ENCODE measurements at places on chromosomes 16 and 17. TPM values are rescaled to one million over a fixed set of nuclear protein-coding genes. Genes with fewer than 3 reads are reported as not detected.

The CNEP1R1 gene
- total RNA-seq, result 22.1 TPM

The CACNG3 gene
- not detected for total RNA-seq

DNA sequence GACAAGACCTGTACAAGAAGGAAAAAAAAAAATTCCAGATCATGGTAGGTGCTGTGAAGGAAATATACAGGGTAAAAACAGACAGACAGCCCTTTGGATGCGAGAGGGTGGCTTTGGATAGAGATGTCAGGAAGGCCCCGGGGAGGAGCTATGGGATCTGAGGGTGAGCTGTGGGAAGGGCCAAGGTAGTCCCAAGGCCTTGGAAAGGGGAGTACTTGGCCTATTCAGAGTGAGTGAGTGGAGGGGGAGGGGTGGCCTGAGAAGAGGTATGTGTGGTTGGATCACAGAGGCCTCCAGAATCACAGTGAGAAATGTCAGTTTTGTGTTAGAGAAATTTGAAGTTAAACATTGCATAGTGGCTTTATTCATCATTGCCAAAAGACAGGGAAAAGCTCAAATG lies 31.2 kb upstream of the AKTIP start:
- peaks cover 11% of the 10 kb centered on the region for H3K4me1 ChIP-seq
- H3K4me3 ChIP-seq, result no peak overlapping the region
- no peaks in the 10 kb centered on the region for H3K27me3 ChIP-seq
- no peak for DNase-seq
- no peak overlapping the region for H3K27ac ChIP-seq
- H3K36me3 ChIP-seq, result no peaks in the 10 kb centered on the region

The OR1A1 gene
- total RNA-seq, result not detected

The CCL8 gene
- not detected for total RNA-seq

DNA sequence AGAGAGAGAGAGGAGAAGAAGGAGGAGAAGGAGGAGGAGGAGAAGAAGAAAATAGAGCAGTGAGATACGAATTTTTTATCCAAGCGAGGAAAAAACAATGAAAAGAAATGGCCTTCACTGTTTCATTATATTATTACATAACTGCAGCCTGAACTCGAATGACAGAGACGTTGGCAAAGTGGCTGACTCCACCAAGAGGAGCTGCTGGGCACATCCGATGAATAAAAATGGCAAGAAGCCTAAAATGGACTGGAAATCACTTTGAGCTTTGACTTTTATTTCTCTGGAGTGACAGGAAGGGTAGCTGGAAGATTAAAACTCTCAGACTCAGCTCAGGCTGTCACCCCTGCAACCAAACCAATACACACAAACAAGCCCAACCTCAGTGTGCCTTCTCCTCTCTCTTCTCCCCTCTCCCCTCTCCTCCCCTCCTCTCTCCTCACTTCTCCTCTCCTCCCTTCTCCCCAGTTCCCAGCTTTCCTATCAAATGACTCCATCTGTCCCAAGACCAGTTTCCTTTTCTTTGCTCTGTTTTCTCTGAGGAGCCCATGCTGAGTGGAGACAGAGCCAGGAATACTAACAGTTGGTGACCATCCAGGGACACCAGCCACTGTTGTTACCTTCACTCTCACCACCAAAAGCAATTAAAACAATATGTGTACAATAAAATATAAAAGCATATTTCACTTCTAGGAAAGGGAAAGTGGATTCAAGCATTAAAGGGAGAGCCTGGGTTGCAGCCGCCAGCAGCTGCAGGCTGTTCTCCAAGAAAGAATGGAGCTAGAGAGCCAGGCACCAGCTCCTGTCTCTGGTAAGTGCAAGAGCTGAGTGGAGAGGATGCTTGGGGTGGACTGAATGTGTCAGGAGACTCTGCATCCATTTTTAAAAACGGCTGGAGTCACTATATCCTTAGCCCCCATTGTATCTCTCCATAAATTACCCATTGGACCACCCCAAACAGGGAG lies 51.2 kb downstream of the SOX9 start:
- H3K36me3 ChIP-seq, result no peaks in the 10 kb centered on the region
- H3K4me1 ChIP-seq, result no peaks in the 10 kb centered on the region
- H3K27ac ChIP-seq, result no peak overlapping the region

DNA sequence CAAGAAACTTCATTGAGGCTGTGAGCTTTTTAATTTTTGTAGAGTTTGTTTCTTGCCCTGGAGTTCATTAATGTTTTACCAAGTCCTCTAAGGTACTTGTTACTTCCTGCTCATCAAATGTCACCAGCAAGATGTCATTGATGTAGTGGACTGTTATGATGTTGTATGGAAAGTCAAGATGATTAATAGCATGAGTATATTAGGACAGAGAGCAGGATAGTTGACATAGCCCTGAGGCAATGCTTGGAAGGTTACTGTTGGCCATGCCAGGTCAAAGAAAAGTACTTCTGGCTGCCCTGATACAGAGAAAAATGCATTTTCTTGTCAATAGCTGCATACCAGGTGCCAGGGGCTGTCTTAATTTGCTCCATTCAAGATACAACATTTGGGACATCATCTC lies 6.7 kb downstream of the KRTAP1-5 start:
- H3K27ac ChIP-seq, result no peak overlapping the region
- H3K36me3 ChIP-seq, result no peaks in the 10 kb centered on the region
- no peak overlapping the region for H3K4me3 ChIP-seq
- H3K27me3 ChIP-seq, result peaks cover 11% of the 10 kb centered on the region

DNA sequence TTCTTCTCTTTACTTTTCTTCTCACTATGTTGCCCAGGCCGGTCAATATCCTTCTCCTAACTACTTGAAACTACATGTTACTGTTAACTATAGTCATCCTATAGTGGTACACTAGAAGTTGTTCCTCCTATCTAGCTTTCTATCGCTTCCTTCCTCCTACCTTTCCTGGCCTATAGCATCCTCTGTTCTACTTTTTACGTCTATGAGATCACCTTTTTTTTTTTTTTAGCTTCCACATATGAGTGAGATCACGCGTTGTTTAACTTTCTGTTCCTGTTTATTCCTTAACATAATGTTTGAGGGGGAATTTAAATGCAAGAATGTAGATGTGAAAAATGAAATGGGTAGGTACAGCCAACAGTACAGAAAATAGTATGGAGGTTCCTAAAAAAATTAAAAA lies 30.5 kb upstream of the YPEL2 start:
- no peaks in the 10 kb centered on the region for H3K36me3 ChIP-seq
- no peak for DNase-seq
- peaks cover 4% of the 10 kb centered on the region for H3K27me3 ChIP-seq
- peaks cover 10% of the 10 kb centered on the region for H3K4me1 ChIP-seq

The GNG13 gene
- total RNA-seq, result not detected

The CWC25 gene
- total RNA-seq, result 38.3 TPM

Measured in activated B cell treated with CpG ODN at 0.5 μM for 24 hours (primary cell).